H9 (cell line): ENCODE measurements at places on chromosomes 11 and 22.

GRCh38 chr11:72851726-72852125 lies 37.5 kb downstream of the ATG16L2 start:
- DNase-seq: no peak

GRCh38 chr11:72405009-72405408 lies 29.3 kb downstream of the CLPB start:
- DNase-seq: no peak

DNA sequence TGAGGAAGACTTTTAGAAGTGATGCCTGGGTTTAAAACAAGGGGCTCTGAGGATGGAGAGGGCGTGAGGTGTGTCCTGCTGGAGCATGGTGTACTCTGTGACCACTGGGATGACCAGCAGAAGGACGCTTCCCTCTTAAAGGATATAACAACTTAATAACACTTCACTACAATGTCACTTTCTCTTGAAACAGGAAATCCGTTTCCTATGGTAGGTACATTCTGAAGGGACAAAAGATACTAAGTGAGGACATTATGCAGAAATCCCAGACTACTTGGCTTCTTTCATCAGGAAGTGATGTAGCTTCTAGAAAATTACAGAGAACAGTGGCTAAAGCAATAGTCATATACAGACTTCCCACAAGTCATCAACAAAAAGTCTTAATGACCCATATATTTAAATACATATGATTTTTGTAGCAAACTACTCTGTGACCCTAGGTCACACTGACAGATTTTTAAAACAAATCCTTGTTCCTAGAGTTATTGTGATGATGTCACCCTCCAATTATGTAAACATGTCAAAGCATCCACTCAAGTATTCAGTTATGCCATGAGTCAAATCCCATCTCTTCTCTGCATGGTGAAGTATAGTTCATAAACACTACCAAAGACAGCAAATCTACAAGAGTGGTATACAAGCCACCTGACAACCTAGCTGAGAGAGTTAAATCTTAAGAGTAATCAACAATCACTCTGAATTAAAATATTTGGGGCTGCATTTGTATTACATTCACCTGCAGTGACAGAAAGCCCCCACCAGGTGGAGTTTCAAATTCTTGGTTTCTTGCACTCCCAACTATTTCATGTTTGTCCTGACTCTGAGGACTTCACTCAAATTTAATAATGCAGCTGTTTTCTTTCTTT lies 32.8 kb downstream of the PITPNB start:
- DNase-seq: no peak

- no peak for DNase-seq
Observed at GRCh38 chr11:32139896-32140520, 49.1 kb downstream of the RCN1 start.
